ENCODE measurements at places on chromosomes 5 and 9. TPM values are rescaled to one million over a fixed set of nuclear protein-coding genes. Genes with fewer than 3 reads are reported as not detected.
A peak's percentile ranks its signal among the peaks of the same experiment; 100 is the strongest.

GRCh38 chr5:161847941-161848391 lies at the start of gene GABRA1:
TSS of gene GABRA1 (plus strand) at chr5:161848120. CDS start at chr5:161850811, 2,691 bp downstream.
- DNase-seq: no peak

DDX4 gene
- total RNA-seq: not detected

DNA sequence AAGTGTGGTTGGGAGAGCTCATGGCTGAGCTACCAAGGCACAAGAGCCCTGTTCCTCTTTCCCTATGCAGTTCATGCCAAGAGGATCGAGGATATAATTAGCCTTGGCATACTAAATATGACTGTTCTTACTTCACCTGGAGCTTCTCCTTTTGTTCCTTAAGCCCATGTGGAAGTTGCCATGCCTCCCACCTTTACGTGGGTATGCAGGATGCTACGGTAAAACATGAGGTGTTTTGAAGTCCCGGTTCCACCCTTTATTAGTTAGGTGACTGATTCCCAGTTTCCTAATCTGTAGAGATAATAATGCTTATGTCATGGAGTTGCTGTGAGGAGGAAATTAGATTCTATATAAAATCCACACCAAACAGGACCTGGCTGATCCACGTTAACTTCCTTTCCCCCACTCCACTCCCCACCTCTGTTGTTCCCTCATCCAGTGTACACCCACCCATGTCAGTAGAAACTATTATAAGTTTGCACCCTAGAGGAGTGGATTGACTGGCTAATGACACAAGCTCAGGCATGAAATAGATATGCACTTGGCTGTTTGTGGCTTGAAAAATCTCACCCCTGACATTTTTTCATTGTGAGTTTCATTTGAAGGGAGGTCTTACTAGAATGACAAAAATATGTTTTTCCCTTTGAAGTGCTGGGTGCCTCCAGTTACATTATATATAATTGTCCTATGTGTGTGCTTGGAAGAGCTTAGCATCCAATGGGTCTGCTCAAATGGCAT lies 36.8 kb upstream of the SHOC1 start:
- DNase-seq: no peak

DNA sequence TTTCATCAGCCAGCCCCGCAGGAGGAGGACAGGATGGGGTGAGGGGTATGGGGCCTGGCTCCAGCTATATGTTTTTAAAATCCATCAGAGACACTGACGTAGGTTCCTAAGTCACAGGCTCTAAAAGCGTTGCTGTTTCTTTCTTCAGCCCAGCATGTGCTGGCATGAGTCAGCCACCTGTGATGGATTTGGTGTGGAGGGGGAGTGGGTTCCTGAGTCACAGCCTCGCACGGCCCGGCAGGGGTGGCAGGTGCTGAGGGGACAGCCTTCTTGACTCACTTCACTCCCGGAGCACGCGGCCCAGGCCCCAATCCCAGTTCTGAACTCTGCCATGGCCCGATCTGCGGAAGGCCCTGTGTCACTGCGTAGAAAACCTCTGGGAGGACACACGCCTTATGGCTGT lies 38.8 kb upstream of the RPL26L1 start:
- peak; percentile 63 for DNase-seq

DNA sequence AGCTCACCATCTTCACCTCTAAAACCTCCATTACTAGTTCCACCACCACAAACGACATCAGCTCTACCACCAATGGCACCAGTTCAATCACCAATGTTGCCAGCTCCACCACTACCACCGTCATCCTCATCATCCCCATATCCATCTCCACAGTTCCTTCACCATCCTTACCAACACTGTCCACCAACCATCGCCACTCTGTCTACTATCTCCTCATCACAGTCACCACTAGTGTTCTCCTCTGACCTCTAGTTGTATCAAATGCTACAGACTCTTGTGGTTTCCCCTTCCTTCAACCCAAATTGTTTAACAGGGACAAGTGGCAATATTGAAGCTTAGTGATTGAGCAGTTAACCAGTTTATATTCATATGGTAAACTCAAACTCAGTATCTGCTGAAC lies 182.6 kb downstream of the CAAP1 start:
- DNase-seq: no peak

TERT gene
- not detected for total RNA-seq

Measured in renal cortical epithelial cell (primary cell).